ENCODE measurements at places on chromosomes 5 and 9. TPM values are rescaled to one million over a fixed set of nuclear protein-coding genes. Genes with fewer than 3 reads are reported as not detected.

EIF4E1B gene
- total RNA-seq, result not detected

CDH12 gene
- not detected for total RNA-seq

BTNL9 gene
- total RNA-seq, result 0.19 TPM

PCDHB15 gene
- 0.98 TPM for total RNA-seq

FRRS1L gene
- total RNA-seq, result not detected

ZDHHC12 gene
- total RNA-seq, result 39.0 TPM

ADGRD2 gene
- not detected for total RNA-seq

FAM221B gene
- total RNA-seq, result not detected

SLC6A18 gene
- not detected for total RNA-seq

FAM163B gene
- not detected for total RNA-seq

GABRA6 gene
- not detected for total RNA-seq

INSL4 gene
- not detected for total RNA-seq

FOXD4L4 gene
- total RNA-seq, result 0.19 TPM

CXCL14 gene
- total RNA-seq, result not detected

PCDHB11 gene
- 0.65 TPM for total RNA-seq

PDZD2 gene
- total RNA-seq, result 3.9 TPM

HTR1A gene
- not detected for total RNA-seq

POU5F2 gene
- total RNA-seq, result 2.2 TPM

MAN2A1 gene
- total RNA-seq, result 93.4 TPM

CRHBP gene
- 0.29 TPM for total RNA-seq

CBY3 gene
- not detected for total RNA-seq
